ENCODE measurements at places on chromosomes 6 and 20. TPM values are rescaled to one million over a fixed set of nuclear protein-coding genes. Genes with fewer than 3 reads are reported as not detected.

GRCh38 chr6:21382821-21383449 is 210.6 kb upstream of the SOX4 start:
- DNase-seq: no peak

DNA sequence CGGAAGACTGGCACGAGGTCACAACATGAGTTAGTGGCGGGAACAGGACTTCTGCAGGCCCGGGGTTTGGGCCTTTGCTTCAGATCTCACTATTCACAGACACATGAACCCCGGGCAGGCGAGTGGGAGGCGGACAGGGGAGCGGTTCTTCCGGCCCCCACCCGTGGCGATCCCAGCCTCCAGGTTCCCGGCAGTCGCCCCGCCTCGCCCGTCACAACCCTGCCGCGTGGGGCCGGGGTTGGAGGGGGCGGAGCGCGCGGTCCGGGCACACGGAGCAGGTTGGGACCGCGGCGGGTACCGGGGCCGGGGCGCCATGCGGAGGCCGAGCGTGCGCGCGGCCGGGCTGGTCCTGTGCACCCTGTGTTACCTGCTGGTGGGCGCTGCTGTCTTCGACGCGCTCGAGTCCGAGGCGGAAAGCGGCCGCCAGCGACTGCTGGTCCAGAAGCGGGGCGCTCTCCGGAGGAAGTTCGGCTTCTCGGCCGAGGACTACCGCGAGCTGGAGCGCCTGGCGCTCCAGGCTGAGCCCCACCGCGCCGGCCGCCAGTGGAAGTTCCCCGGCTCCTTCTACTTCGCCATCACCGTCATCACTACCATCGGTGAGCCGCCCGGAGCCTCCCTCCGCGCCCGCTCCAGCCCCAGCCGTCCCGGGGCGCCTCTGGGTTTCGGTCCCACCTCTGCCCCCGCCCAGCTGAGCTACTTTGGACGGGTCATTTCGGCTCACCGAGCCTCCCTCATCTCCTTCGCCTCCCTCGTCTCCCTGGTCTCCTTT is at the start of gene KCNK15:
KCNK15 (plus strand) TSS at position 268 of the 769 bp plus-strand sequence; CDS start at position 314, 46 bp downstream.
- DNase-seq: no peak

DNA sequence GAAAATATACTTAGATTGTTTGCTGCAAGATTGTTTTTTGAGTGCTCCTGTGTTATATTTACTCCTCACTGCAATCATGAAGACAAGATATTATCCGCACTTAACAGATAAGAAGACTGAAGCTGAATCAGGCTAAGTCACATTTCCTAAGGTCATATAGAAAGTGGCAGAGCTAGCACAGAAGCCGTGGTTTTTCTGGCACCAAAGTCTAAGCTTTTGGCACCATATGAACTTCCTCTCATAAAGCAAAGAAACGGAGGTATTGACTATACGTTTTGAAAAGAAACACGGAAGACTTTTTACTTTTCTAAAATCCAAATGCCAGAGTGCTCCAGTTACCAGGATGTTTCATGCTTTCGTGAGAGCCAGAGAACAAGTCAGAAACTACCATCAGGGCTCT is 9.3 kb upstream of the DTD1 start:
- no peak for DNase-seq

- no peak for DNase-seq
These were observed 4.8 kb upstream of the NTSR1 start for GRCh38 chr20:62703853-62704228.

GRCh38 chr6:147547369-147547902 is 38.9 kb downstream of the SAMD5 start:
- no peak for DNase-seq

- DNase-seq: no peak
These were observed 371.9 kb downstream of the ZFAND3 start for GRCh38 chr6:38191418-38191817.

GMNN gene
- 78.2 TPM for total RNA-seq

ZNF512B gene
- total RNA-seq: 16.4 TPM

TPX2 gene
- 183 TPM for total RNA-seq

DNA sequence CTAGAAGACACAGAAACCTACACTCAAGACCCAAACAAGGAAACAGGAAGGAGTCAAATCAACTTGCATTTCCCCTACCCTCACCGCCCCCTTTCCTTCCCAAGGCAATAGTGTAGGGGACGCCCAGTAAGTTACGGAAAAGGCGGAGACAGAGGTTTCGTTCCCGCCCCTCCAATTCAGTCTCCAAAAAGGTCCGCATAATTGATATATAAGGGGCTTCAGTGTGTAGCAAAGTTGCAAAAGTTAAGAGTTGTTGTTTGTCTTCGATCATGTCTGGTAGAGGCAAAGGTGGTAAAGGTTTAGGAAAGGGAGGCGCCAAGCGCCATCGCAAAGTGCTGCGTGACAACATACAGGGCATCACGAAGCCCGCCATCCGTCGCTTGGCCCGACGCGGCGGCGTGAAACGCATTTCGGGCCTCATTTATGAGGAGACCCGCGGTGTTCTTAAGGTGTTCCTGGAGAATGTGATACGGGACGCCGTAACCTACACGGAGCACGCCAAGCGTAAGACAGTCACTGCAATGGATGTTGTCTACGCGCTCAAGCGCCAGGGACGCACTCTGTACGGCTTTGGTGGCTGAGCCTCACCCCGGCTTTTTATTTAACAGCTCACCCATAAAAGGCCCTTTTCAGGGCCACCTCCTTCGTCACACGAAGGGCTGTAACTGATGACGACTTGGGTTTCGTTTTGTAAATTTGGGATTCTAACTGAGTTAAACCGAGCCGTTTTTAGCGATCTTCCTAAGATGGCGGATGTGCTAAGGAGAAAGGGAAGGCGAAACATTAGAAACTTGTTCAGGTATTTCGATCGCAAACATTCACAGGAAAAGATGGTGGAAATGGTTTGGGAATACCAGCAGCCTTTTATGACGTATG is 124.6 kb upstream of the BTN3A2 start:
- no peak for DNase-seq

- no peak for DNase-seq
These were observed 157.4 kb upstream of the LAMA2 start for GRCh38 chr6:128725271-128726233.

ADAM33 gene
- total RNA-seq: not detected

CST2 gene
- not detected for total RNA-seq

RIPOR3 gene
- total RNA-seq: not detected

SLC22A16 gene
- total RNA-seq: not detected

- DNase-seq: peak; percentile 47
These were observed 1.1 kb upstream of the RPS6KA2 start for GRCh38 chr6:166627875-166628801.

DNA sequence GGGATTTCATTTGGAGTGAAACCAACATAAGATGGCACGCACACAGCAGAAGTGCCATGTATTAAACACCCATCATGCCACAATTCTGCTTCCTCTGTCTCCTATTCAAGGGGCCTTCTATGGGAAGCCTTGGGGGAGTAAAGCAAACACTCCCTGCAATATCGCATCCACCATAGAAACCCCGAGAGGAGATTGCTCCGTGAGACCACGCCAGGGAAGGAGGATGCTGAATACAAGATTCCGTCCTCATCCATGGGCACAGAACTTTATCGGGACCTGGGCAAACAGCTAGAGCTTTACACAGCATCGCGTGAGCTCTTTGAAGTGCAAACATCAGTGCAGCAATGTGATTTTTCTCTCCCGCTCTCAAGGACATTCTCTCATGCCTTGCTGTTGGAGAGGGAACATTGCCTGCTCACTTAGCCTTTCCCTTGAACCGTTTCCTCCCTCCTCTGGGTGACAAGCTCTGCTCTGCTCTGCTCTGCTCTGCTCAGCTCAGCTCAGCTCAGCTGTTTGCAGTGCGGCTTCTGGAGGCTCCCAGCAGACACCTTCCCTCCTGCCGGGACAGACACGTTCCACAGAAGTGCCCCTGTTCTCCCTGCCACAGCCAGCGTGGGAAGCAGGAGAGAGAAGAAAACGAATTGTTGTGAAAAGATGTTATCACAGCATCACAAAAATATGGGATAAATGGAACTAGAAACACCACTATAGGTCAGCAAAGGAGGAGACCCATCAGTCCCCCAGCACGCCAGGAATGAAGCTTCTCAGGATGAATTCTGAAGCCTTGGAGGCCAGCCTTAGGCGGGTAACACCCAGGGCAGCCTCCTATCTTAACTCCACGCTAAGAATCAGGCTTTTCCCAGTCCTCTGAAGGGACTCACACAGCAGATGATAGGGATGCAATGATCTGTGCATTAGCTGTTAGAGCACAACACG is 48.2 kb downstream of the RNASET2 start:
- DNase-seq: no peak

DNA sequence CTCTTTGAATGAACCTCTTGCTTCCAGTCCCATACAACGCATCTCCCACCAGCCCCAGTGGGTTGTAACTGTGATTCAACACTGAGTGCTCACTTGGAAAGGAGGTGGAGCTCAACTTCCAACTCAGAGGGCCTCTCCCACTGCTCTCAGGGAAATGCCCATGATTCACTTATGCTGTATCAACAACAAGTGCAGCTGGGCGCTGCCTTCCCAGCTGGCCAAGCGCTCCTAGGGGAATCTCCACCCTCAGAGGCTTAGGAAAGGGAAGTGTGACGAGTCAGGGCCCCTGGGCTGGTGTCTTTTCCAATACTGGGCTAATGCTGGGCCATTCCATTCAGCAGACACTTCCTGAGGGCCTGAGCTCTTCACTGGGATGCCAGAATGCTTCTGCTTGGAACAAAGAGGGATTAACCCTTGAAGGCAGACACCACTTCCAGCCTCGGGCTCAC is 8.1 kb upstream of the OCSTAMP start:
- peak; percentile 87 for DNase-seq

CAPN11 gene
- not detected for total RNA-seq

DYNLRB1 gene
- total RNA-seq: 186 TPM

DNA sequence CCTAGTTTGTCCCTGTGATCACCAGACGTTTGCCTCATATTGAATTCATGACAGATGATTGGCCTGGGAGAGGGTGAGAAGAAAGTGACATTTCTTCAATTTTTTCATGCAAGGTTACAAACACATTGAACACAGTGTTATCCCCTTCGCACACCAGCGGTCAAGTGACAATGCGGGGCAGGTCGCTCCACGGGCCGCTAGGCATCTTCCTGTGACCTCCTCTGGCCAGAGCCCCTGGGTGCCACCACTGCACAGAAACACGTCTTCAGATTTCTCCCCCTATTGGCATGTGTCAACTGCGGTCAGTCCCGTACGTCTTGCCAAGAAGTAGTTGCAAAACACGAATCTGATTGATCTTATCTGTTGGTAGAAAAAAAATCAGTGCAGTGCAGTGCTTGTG is 97.1 kb downstream of the PXDC1 start:
- no peak for DNase-seq

- DNase-seq: peak; percentile 58
These were observed 37.3 kb downstream of the TRAM2 start for GRCh38 chr6:52539607-52540006.

DNA sequence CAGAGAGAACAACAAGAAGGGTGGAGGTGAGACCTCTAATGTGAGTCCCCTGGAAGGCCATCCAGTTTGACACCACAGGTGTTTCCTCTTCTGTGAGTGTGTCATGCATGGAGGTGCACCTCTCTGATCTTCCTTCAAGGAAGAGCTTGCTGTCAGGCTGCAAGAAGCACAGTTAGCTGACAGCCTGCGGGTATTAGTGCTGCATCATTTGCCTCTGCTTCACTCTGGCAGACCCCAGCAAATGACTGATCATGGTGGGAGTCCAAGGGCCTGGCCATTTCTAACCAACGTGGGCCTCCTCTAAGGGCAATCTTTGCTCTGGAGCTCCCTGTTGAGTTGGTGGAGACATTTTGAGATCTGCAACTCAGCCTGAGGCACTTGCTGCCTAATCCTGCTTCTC is 206.3 kb downstream of the EPHA7 start:
- DNase-seq: no peak

GJA1 gene
- total RNA-seq: not detected

GRCh38 chr6:90619221-90619620 is 32.3 kb upstream of the MAP3K7 start:
- DNase-seq: no peak

ID4 gene
- total RNA-seq: 0.55 TPM

- no peak for DNase-seq
These were observed 27.0 kb upstream of the SLA2 start for GRCh38 chr20:36672991-36673390.

ESR1 gene
- 0.03 TPM for total RNA-seq

DNA sequence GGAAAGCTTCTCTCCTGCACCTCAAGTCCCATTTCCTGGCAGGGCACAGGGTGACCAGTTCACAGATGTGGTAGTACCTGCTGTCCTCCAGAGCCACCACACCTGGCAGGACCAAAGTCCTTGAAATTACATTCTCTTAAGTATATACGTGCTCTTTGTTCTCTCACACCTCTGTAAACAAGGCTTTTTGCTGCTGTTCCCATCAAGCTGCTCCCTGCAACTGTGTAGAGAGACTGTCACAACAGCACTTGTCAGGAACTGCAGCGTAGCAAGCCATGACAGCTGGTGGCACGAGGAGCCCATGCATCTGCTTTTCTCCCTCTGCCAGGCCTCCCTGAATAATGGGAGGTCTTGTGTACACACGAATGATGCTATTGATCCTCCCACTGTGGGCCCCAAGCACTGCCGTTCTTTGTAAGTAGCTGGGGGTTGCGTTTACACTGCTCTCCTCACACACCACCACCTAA is 431.8 kb downstream of the CD83 start:
- no peak for DNase-seq

GRCh38 chr20:25049261-25050060 is 8.5 kb downstream of the ACSS1 start:
- no peak for DNase-seq

DNA sequence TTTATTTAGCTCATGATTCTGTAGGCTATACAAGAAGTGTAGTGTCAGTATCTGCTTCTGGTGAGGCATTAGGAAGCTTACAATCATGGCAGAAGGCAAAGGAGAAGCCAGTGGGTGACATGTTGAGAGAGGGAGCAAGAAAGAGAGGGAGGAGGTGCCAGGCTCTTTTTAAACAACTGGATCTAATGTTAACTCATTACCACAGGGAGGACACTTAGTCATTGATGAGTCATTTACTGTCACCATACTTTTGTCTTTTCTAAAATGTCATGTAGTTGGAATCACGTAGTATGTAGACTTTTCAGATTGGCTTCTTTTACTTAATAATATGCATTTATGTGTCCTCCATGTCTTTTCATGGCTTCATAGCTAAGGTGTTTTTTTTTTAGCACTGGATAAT is 58.1 kb downstream of the NUS1 start:
- DNase-seq: peak; percentile 37
